Suppressor macrophage treated with lipopolysaccharide for 1 hour (primary cell): ENCODE measurements at places on chromosomes 6 and 20.

GRCh38 chr20:15708984-15709598 lies 864.2 kb downstream of the KIF16B start:
- DNase-seq = peak; percentile 81

DNA sequence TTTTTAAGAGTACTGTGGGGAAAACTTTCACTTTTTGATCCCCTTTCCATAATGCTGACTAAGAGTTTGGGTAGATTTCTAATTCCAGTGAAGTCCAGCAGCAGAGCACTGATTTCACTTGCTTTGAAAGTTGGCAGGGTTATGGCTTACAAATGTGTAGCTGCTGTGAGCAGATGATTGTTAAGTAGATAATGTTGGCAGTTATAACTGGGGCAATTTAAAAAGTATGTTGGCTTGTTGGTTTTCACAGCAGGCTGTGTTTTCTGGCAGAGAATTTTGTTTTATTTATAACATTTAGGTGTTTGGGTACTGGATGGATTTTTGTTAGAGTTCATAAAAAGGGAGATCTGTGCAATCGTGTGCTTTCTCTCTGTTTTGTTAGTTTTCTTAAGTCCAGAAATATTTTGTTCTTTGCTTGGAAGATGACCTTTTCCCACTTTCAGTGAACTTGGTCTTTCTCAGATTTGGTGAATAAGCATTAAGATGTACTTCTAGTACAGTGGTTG lies 31.4 kb downstream of the AFDN start:
- DNase-seq = no peak

GRCh38 chr6:25842526-25842925 lies 10.7 kb upstream of the SLC17A1 start:
- no peak for DNase-seq

- DNase-seq = no peak
These were observed 1.9 kb upstream of the TBX18 start for GRCh38 chr6:84766118-84766798.

DNA sequence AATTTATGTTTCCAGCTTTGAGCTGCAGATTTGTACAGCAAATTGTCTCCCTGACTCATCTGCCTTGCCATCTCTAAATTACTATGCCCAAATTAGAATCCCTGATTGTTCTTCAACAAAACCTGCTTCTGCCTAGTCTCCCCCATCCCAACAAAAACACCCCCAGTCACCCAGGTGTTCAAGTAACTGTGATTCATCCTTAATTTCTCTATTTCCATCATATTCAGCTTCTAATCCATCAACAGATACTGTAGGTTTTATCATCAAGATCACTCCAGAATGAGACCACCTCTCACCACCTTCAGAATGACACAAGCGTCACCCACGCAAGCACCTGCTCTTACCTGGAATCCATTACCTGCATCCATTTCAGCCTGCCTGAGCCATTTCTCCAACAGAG lies 498.5 kb downstream of the PRKN start:
- DNase-seq = no peak

DNA sequence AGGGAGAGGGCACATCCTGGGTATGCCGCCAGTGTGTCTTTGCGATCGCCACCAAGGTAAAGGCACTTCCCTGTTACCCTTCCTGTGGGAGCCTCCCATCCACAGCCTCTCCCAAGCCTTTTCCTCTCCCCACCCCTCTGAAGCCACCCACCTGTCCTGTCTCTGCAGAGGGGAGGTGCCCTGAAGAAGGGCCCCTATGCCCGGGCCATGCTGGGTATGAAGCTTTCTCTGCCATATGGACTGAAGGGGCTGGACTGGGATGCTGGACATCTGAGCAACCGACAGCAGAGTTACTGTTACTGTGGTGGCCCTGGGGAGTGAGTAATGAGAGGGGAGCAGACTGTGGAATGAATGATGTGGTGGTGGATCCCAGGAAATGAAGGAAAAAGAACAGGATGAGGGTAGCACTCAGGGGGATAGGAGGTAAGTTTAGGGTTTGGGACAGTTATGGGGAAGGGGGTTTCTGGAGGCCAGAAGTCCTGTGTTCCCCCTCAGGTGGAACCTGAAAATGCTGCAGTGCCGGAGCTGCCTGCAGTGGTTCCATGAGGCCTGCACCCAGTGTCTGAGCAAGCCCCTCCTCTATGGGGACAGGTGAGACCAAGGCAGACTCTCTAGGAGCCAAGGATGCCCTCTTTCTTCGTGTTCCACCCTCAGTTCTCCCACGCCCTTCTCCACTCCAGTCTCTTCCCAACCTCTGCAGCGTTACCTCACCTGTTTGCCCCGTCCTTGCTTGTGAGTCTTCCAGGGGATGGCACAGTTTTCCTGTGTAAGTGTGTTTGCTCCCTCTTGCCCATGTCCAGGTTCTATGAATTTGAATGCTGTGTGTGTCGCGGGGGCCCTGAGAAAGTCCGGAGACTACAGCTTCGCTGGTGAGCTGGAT lies 2.7 kb downstream of the PHF1 start:
- DNase-seq = no peak

GRCh38 chr6:98992535-98992934 lies 44.8 kb upstream of the FBXL4 start:
- DNase-seq = no peak

- DNase-seq = peak; percentile 93
These were observed 44.8 kb downstream of the AGPAT4 start for GRCh38 chr6:161228921-161229591.

DNA sequence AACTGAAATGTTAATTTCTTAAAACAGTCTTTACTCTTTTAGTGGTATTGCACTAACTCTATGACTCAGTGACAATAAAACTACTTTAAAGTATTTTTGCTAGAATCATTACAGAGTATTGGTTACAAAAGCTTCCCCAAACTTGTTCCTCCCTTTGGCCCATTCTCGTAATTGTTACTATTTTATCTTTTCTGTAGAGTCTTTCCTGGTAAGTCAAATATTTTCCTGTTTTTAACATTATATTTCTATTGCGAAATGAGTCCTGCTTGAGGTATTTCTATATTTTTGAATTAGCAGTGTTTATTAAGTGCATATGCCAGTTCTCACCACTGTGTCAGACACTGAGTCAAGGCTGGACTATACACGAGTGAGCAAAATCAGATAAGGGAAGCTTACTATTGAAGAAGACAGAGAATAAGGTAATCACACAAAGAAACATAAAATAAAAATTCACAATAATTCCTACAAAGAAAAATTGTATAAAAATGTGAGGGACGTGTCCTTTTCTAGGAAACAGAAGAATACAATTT lies 970.5 kb downstream of the EYS start:
- no peak for DNase-seq

- DNase-seq = no peak
These were observed 69.0 kb upstream of the TMEM200A start for GRCh38 chr6:130296854-130297253.

DNA sequence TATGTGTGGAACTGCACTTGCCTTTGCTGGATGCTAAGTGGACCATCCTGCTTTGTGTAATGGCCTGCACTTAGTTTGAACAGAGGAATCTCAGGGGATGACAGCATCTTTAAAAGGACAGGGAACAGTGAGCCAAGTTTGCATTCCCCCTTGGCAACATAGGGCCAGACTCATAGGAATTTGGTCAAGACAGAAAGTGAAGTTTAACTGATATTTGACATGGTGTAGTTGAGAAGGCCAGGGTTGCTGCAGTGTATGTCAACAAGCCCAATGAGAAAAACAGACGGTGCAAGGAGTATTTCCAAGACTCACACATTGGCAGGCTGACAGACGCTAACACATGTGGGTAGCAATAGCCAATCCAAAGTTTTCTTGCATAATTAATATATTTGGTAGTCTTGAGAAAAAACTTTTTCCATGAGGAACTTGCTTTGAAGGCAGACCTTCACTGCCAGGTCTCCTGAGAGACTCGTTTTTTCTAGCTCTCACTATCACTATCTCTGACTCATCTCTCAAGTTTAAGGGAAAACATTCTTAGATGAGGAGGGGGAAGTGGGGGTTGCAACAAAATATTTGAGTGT lies 213.8 kb downstream of the IBTK start:
- DNase-seq = no peak

DNA sequence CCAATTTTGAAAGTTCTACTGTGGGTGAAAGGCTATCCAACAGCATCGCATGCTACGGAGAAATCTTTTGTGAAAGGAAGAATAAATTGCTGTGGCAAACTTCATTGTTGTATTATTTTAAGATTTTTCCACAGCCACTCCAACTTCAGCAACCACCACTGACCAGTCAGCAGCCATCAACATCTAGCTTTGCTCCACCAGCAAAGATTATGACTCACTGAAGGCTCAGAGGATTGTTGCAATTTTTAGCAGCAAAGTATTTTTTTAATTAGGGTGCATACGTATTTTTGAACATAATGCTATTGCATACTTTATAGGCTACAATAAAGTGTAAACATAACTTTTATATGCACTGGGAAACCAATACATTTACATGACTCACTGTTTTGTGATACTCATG lies 493.5 kb downstream of the TFAP2A start:
- DNase-seq = no peak

DNA sequence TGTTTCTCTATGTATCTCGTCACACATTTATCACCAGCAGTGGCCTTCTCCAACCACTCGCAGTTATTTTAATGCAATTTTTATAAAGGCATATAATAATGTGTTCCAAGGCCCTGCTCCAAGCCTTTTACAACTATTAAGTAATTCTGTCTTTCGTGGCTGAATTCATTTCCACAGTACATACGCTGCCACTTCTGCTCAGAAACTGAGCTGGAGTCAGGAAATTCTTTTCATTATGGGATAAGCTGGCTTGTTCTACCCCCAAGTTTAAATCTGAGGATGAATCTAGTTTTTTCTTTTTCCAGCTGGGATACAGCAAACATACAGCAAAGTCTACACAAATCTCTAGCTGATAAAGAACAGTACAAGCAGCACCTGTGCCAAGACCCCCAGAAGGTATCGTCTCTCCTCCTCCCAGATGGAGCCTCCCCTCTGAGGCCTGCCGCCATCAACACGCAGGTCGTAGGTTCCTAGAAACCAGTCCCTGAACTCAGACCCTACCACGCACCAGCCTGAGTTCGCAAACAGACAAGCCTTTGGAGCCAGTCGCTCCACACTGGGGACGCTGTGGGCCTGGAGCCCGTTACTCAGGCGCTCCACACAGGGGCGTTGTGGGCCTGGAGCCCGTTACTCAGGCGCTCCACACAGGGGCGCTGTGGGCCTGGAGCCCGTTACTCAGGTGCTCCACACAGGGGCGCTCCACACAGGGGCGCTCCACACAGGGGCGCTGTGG lies 263.5 kb downstream of the THBS2 start:
- DNase-seq = no peak

DNA sequence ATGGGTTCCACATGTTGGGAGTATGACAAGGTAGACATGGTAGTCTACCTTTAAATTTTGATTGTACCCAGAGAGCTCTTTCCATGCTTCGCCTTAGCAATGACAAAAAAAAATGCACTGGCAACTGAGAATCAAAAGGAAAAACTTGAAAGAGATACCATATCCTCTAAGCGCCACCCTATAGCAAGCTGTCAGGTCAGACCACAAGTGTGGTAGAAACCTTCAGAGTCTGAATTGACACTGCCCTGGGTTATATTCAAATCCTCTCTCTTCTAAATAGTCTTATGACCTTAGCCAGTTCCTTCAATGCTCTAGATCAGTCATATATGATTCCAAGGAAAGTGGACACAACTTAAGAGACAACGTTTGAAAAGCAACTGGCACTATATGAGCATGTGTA lies 45.6 kb upstream of the SMLR1 start:
- DNase-seq = no peak

DNA sequence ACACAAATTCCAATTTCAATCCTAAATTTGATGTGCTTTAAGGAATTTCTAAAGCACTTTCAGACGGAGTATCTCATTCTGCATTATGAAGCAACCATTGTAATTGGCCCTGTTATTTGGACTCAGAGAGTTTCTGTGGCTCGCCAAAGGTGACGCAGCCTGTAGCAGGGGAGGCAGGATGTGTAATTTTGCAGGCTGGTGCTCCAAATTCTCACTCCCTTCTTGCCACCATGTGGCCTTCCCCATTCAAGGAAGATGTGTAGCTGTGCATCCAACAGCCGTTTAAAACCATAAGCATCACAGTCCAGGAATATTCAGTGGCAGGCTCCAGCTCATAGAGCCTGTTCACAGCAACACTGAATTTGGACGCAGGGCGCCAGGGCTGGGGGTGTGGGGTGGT lies 45.8 kb downstream of the AGPAT4 start:
- DNase-seq = no peak

DNA sequence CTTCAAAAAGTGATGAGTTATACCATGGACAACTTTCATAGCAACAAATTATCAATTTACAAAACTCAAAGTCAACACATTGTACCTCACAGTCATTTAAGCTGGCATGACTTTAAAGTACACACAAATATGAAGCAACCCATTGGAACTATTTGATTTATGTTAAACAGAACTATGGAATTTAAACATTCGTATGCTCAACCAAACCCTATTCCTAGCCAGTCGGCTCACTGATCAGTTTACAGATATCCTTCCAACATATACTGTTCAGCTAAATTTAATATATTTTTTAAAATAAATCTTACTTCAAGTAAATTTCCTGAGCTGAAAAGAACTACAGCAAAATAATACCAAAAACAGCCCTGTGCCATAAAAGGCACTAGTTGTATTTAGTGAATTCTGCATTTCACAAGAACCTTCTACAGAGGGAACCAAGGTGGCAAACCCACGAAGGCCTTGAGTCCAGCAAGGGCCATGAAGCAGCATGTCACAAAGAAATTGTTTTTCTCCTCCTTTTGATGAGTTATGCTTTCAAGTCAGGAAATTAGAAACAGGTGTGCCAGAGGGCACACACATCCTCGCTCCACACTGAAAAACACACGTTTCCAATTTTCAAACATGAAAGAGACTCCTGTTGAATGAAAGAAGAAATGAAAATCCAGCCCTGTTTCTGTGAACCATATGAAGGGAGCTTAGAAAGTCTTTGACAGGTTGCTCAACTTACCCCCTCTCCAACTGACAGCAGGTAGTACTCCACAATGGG lies 122.8 kb downstream of the TASP1 start:
- no peak for DNase-seq

GRCh38 chr6:114862819-114863218 lies 520.0 kb upstream of the HS3ST5 start:
- DNase-seq = no peak

DNA sequence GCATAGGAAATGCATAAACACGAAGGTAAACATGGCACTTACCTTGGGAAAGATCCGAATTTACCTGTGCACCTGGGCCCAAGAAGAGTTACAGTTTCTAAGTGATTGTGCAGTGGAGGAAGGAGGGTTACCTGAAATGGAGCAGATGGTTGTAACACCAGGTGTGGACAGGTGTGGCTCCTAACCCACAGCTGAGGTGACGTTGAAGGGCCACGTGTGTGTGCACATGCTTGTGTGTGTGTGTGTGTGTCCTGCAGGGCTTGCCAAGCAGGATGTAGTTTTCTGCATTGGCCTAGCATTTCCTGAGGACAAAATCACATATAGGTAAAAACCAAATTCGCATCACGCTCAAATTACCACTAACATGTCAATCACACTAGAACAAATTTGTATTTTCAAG lies 240.8 kb downstream of the ANKRD60 start:
- DNase-seq = no peak
